Right forelimb (tissue), 1 donor: ENCODE measurements at places on chromosomes 7 and 10.
A peak's percentile ranks its signal among the peaks of the same experiment; 100 is the strongest.

DNA sequence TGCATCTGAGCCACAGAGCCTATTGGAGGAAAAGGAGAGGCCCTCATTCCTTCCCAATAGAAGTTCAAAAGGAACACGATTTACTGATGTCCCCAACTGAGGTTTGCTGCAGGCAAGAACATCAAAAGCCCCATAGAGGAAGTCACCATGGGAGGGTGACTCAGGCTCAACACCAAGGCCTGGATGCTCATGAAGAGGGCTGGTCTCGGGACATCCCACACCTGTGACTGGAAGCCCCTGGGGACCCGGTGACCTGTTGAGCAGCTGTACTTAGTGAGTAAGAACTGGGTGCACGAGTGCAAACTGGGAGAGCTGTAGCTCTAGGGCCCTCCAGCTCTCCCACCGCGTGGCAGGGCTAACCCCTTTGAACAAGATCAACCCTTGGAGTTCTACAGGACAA lies 38.0 kb downstream of the CYTH3 start:
- no peak for DNase-seq

- no peak for DNase-seq
These were observed 121.0 kb upstream of the LANCL2 start for GRCh38 chr7:55244006-55244745.

DNA sequence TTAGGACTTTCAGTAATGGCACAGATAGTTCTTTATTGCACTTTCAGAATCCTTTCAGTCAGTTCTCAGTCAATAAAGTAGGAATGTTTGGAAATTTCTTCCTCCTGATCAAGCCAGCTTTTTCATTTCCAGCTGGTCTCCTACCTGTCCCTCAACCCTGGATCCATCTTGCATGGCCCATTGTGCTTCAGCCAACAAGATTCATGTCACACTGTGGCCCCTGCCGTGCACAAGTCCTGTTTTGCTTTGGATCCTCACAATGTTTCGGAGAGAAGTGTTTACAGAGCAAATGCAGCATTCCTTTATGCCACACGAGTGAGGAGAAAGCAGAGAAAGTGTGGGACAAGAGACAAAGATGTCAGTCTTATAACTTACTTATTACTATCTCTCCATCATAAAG lies 1694.7 kb upstream of the LRRTM3 start:
- DNase-seq = no peak

GRCh38 chr7:107234436-107234835 lies 65.6 kb downstream of the HBP1 start:
- no peak for DNase-seq

GRCh38 chr7:7005303-7005702 lies 177.0 kb upstream of the C1GALT1 start:
- no peak for DNase-seq

DNA sequence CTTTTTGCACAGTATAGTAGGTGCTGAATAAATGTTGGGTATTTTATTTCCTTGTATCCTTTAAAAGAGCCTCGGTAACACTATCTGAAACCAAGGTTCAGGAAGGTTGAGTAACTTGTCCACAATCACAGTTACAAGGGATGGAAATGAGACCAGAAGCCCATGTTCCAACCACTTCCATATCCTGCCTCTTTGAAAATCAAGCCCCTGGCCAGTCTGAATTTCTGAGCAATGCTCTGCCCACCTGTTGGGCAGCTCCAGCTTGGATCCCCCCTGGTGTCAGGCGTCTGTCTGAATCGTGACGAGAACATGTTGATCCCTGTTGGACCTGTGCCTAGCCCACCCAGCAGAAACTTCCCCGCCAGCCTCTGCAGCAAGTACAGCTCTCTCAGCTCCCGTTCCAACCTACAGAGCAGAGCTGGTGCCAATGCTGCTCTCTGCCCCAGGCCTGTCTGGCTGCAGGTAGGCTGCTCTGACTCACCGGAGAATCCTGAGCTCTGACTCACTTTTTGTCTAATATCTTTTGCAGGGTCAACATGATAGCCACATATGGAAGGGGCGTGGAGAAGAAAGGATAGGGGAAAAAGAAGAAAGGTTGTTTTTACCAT lies 595.5 kb downstream of the INHBA start:
- DNase-seq = peak; percentile 60

- DNase-seq = no peak
These were observed 76.3 kb downstream of the FOXI2 start for GRCh38 chr10:127813290-127813689.

DNA sequence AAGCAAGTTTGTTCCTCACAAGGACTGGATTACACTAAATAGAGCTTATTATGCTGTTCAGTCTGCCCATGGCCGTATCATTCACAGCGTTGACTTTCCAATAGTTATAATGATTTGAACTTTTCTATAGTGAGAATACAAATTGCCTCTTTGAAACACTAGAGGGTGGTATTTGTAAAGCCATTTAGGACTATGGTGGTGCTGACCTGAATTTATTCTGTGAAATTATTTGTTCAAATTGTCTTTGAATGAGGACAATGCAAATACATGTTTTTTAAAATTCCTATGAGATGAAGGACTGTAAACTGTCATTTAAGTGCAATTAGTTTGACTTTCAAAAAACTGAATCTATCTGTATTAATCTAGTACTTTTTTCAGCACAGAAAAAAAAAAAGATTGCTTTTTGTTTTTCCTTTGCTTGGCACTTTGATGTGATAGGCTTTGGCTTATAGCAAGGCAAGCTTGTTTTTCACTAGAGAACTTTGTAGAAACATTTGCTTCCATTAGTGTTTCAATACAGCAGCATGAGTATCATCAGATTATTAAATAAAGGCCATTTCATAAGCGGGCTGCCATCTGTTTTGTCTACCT lies 122.7 kb upstream of the TMEM229A start:
- DNase-seq = no peak

DNA sequence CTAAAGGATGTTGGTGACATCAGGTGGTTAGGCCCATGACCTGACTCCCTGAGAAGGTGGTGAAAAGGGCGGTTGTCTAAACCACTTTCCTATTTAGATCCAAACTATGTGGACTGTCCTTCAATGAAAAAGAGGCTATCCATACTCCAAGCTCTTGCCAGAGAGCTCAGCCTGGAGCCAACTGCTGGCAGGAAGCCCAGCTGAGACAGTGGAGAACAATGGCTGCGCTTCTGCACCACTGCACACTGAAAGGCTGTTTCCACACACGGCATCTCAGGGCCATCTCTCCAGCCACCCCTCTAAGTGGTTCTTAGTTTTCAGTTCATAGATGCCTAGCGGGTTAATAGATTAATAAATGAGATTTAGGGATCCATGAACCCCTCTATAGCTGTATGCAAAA lies 488.8 kb upstream of the ZMIZ1 start:
- DNase-seq = peak; percentile 73

DNA sequence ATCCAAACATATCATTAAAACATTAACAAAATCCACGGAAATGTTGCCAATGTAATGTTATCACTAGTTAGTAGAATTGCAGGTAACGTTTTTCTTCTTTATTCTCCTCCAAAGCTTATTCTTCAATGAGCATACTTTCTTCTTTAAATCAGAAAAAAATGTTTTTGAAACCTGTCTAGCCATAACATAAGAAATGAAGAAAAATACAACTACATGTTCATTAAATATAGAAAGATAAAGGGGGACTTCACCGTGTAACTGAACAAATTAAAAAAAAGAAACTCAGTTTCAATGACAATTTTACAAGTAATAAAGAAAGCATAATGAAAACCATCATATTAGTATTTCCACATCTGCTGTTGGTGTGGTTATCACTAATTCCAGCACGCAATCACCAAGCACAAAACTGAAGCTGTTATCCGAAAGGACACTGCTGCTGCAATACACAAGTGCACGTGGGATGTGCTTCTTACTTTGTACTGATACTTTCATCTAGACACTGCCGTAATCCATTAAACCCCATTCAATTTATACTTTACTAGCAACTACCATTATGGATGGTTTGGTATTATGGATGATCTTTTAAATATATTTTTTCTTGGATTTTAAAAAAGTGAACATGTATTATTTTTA lies 9.6 kb downstream of the ESYT2 start:
- DNase-seq = no peak

DNA sequence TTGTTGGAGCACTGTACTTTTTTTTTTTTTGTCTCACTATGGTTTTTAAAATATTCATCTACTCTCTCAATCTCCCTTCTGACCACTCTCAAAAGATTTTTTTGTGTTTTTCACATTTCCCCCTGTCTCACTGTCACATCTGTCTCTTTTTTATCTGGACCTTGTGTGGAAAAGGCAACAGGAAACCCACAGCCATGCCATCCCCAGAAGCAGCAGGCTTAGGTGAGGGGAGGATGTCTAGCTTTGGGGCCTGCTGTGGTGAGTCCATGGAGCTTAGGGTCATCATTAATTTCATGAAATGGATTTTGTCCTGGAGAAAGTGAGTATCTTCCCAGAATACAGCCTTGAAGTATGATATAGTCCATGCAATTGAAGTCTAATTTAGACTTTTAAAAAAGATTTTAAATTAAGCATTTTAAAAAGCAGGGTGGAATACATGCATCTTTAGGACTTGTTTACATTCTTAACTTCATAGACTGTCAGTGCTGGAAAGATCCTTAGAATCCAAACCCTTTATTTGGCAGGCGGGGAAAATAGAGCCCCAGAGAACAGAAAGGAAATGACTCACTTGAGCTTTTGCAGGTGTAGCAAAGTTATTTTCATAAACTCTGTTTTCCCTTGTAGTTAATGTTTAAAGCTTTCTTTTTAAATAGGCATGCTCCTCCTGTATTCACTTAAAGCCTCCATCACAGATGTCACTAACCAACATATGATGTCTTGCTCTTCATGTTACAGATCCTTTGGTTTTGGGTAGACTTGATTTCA lies 25.1 kb downstream of the MINDY4 start:
- DNase-seq = no peak

DNA sequence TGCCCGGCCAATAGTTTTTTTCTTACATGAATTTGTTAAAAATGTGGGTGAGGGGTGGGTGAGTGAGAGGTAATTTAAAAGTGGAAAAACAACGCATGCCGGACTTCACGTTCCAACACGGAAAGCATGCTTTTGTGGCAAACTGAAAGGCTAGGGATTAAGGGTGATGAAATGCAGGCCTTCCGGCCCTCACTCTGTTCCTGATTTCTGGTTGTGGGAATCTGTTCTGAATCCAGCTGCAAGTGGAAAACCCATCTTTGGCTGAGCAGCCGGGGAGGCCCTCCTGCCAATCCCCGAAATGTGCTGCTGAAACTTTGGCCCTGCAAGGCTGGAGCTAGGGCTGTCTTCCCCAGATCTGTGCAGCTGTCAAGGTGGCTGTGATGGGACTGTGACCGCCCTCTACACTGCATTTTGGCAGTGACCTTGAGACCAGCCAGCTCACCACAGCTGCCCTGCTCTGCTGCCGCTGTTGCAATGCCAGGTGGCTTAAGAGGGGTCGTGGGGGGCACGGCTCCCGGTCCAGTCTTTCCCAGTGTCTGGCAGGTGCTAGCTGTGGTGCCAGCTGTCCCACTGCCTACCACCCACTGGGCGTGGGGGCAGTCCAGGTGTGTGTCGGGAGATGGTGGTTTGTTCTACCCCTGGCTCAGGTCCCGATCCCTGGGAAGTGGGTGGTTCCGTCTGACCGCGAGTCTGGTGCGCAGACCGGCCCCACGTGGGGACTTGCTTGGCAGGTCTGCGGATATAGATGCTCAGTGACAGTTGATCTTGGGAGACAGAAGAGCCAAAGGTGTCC lies 39.0 kb downstream of the TET1 start:
- DNase-seq = peak; percentile 81

- DNase-seq = no peak
These were observed 50.8 kb downstream of the ZNF503 start for GRCh38 chr10:75350791-75351190.

- DNase-seq = peak; percentile 85
These were observed 8.1 kb downstream of the SKIDA1 start for GRCh38 chr10:21517134-21518031.

DNA sequence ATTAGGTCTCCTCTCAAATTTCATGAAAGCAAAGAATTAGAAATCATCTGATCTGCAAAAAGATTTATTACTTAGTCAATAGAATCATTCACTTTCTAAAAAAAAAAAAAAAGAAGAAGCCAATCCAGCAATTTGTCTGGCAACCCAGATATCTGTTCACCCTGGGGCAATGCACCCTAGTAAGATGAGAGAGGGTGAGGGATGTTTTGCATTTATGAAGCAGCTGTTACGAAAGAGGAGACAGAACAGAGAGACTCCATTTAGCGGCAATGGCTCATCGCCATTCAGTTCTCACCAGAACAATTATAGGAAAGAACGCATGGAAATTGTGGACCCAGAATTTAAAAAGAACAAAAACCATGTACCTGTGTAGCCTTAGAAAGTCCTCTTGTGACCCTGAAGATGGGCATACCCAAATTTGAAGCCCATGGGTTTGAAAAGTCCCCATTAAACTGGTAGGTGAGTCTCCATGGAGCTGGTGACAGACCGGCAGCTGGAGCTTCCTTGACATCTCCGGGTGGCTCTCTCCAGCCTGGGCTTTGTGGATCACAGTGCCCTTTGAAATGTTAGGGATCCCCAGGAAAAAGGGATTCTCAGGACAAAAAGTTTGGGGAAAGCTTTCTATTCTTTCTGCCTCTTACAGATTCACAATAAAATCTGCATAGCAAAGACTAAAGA lies 45.5 kb upstream of the CCDC3 start:
- DNase-seq = no peak

GRCh38 chr7:36312915-36313334 lies 76.7 kb upstream of the ANLN start:
- no peak for DNase-seq

- DNase-seq = no peak
These were observed 625.3 kb downstream of the PARD3 start for GRCh38 chr10:34189830-34190229.

- no peak for DNase-seq
These were observed 43.5 kb downstream of the CLEC2L start for GRCh38 chr7:139566736-139567646.

GRCh38 chr10:14124941-14125340 lies 205.8 kb downstream of the FRMD4A start:
- no peak for DNase-seq

DNA sequence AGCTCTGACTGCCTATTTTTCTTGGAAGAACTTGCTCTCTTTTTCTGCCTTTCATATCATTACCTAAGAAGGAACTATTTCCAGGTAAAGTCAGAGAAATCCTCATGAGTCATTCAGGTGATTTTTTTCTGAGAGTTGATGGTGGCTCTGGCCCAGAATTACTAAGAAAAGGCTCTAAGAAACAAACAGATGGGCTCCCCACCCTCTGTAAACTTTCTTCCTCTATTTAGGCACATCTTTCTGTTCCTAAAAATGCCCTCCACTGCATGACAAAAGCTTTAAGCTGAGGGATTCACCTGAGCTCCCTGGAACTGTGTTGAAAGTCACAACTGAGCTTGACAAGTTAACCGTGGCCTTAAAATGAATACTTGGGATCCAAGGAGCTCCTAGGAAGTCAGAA lies 1.6 kb downstream of the OLAH start:
- DNase-seq = no peak

DNA sequence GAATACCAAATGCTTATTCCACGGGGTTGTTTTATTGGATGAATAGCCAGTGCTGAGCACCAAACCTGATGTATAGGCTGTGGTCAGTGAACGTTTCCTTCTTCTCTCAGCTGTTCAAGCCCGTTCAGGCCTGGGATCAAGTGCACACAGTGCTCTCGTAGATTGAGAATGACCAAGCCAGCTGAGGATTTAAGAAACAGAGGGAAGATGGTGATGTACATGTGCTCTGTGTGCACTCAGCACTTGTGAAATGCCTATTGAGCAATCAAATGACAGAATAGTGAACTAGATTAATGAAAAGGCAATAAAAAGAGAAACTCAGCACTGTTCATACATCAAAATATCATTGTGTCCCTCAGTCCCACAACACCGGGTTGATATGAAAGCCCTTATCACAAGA lies 302.5 kb downstream of the BMPER start:
- no peak for DNase-seq

GRCh38 chr7:32379510-32380112 lies 110.6 kb downstream of the LSM5 start:
- no peak for DNase-seq
